Ammon's horn (tissue), 1 donor: ENCODE measurements at places on chromosomes 12 and 14.

DNA sequence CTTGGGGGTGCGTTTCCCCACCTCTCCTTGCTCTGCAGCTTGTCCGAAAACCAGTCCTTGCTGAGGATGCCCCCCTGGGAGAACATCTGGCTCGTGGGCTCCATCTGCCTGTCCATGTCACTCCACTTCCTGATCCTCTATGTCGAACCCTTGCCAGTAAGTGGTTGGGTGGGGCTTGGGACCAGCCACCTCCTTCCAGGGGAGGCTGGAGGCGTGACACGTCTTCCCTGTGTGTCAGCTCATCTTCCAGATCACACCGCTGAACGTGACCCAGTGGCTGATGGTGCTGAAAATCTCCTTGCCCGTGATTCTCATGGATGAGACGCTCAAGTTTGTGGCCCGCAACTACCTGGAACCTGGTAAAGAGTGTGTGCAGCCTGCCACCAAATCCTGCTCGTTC, 57.5 kb downstream of the ANAPC7 start:
- DNase-seq = no peak

- DNase-seq = no peak
These were observed 136.3 kb downstream of the ITPR2 start for GRCh38 chr12:26696613-26697092.

- no peak for DNase-seq
These were observed 17.8 kb downstream of the HDAC7 start for GRCh38 chr12:47801904-47802246.

DNA sequence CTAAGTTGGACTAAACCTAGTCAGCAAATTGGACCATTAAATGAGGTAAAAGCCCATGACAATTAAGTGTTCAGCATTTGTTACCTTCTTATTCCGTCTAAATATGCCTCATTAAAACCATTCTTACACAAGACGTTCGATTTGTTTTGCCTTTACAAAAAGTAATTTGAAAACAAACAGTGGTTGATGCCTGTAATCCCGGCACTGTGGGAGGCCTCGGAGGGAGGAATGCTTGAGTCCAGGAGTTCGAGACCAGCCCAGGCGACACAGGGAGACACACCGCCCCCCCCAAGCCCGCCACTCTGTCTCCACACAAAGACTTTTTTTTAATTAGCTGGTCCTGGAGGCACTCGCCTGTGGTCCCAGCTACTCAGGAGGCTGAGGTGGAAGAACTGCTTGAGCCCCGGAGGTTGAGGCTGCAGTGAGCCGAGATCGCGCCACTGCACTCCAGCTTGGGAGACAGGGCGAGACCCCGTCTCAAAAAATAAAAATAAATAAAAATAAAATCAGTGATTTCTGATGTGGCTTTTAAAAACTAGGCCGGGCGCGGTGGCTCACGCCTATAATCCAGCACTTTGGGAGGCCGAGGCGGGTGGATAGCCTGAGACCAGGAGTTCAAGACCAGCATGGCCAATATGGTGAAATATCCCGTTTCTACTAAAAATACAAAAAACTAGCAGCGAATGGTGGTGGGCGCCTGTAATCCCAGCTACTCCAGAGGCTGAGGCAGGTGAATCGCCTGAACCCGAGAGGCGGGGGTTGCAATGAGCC, 856 bp upstream of the EIF4B start:
- DNase-seq = no peak

DNA sequence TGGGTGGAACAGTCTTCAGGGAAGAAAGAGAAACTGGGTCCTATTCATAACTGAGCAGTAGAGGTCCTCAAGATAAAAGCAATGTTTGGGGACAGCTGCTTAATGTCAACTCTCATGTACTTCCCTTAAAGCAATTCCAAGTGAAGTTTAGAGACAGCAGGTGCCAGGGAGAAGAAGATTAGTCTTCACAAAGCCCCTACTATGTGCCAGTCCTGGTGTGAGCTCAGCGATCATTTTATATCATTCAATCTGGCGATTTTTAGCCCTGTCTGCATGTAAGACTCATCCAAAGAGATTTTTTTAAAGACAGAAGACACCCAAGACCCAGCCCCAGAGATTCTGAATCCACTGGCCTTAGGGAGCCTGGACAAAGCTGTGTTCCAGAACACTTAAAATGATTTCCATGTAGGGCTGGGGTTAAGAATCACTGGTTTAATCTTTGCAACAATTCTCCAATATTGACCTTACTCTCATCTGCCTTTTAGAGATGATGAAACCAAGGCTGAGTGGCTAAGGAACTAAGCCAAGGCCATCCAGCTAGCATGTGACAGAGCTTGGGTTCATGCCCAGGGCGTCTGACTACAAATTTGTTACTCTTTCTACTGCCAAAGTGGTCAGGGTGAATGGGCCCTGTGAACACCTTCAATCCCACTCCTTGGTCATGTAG, 404.5 kb upstream of the TBX3 start:
- peak; percentile 11 for DNase-seq

- no peak for DNase-seq
These were observed 700.4 kb upstream of the TBX3 start for GRCh38 chr12:115384391-115384790.

GRCh38 chr12:104094284-104094683, 30.0 kb downstream of the HCFC2 start:
- DNase-seq = no peak

DNA sequence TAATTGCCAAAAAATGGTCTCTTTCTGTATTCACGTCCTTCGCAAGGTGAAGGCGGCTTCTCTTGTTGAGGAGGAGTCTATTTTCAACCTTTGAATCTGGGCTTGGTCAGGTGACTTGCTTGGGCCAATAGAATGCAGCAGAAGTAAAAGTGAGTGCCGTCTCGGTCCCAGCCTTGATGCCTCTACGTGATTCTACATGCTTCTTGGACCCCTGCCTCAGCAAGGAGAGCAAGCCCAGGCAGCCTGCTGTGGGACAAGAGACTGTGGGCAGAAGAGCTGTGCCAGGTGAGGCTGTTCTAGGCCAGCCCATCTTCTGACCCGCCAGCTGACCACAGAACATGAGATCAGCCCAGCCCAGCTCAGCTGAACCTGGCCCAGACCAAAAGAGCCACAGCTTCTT, 39.1 kb upstream of the CCDC63 start:
- no peak for DNase-seq

- no peak for DNase-seq
These were observed 250.9 kb upstream of the OR4E1 start for GRCh38 chr14:21924479-21924878.

DNA sequence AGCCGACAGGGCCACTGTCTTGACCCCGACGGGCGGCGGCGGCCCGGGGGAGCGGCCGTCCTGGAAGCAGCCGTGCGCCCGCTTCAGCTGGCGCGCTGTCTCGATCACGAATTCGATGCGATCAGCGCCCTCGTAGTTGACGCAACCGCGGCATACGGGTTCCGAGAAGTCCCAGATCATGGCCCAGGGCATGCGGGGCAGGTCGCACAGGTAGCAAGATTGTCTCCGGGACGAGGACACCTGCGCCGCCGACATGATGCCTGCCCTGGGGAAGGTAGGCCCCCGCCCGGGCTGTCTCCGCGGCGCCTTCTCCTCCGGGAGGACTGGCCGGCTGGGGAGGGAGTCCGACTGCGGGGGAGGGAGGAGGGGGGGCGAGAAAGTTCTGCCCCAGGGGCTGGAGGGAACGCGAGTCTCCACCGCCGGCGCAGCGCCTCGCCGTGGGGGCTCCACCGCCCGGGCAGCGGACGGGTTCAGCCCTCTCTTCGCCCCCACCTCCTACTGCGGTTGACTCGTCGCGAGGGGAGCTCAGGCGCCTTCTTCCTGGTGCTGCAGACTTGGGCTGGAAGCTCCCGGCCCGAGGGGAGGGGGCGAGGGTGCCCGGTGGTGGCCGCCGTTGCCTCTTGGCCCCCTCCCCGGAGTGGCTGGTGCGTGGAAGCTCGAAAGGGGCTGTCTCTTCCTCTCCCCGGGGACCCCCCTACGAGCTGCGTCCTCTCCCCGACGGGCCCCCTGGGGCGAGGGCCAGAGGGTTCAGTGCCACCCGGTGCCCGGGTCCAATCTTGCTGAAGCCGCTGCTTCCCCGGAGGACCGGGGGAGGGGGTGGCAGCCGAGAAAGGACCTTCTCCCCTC, 747 bp downstream of the IRF2BPL start:
- DNase-seq = peak; percentile 67

- peak; percentile 27 for DNase-seq
These were observed 658.5 kb upstream of the MGAT4C start for GRCh38 chr12:86914721-86915120.
